ENCODE measurements at places on chromosomes 6 and 20.

GRCh38 chr20:63183422-63184146 is 32.3 kb downstream of the YTHDF1 start:
- no peak for DNase-seq

- no peak for DNase-seq
Measured at GRCh38 chr6:157586476-157587126, 205.6 kb downstream of the ZDHHC14 start.

GRCh38 chr6:39653612-39654011 is 71.6 kb downstream of the KIF6 start:
- no peak for DNase-seq

DNA sequence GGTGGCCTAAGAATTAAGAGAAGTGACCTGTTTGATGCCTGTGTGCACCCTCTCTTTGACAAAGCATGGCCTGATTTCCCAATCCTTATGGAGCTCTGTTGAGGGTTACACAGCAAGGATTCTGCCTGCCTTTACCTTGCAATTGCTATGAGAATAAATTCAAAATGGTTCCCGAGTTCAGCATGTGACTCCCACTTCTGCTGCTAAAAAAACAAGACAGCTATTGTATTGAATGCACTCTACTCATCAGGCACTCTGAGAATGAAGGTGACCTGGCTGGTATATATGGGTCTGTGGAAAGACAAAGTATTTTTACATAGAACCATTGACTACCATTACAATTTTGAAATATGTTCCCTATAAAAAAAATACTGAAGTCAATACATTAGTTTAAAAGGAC is 190.3 kb downstream of the ATXN1 start:
- DNase-seq: no peak

DNA sequence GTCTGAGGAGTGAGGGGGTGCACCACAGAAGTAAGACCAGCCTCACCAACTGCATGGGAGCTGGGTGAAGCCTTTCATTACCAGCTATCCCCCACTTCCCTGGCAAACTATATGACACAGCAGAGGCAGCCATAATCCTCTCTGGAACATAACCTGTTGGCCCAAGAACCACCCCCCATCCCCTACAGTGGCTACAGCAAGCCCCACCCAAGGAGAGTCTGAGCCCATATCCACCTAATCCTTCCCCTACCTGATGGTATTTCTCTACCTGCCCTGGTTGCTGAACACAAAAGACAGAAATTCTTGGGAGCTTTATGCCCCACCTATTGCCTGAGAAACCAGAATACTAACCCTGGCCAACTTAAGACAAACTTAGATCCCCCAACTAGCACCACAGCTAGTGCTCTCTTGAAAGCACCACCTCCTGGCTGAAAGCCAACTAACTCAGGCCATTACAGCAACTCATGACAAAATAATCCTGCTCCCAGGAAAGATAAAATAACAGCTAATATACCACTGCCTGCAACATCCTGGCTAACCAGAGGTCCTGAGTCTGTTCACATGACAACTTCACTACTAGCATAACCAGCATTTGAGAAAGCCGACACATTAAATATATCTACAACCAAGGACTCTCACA is 11.2 kb downstream of the RNGTT start:
- no peak for DNase-seq

DNA sequence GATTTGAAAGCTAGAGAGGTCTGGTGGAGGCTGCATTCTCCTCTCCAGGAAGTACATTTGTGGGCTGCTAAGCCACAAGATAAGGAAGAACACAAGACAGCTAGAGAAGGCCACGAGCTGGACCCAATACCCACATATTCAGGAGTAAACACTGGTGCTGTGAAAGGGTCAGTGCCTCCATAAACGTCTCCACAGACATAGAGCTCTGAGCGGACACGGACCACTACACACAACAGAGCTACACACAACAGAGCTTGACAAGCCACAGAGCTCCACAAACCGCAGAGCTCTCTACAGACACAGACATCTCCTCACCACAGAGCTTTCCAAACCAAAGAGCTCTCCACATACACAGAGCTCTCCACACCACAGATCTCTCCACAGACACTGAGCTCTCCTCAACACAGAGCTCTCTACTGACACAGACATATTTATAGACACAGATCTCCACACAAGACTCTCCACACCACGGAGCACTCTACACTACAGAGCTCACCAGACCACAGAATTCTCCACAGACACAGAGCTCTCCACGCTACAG is 51.9 kb downstream of the ERMARD start:
- DNase-seq: no peak

DNA sequence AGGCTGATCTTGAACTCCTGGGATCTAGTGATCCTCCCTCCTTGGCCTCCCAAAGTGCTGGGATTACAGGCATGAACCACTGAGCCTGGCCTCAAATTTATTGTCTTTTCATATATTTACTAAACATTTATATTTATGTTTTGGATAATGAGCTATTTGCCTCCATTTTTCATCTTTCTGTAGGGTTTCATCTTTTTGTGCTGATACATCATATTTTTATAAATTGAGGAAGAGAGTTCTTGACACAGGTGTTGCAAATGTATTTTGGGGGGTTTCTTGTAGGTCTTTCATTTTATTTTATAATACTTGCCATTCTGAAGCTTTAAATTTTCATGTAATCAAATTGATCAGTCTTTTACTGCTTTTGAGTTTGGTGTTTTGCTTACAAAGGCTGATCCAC is 72.4 kb downstream of the L3MBTL3 start:
- DNase-seq: no peak

- DNase-seq: no peak
Measured at GRCh38 chr6:123448306-123448884, 188.4 kb downstream of the TRDN start.

GRCh38 chr20:24840121-24840713 is 108.9 kb upstream of the CST7 start:
- no peak for DNase-seq

DNA sequence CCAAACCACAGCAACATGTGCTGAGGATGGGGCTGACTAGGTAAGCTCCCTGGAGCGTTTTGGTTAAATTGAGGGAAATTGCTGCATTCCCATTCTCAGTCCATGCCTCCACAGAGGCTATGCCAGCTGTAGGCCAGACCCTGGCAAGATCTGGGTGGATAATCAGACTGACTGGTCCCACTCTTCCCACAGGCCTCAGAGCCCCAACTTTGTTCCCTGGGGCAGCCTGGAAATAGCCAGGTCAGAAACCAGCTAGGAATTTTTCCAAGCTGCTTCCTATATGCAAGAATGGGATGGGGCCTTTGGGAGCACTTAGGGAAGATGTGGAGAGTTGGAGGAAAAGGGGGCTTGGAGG is 1.5 kb upstream of the VEGFA start:
- no peak for DNase-seq

- no peak for DNase-seq
Measured at GRCh38 chr6:151722342-151722741, 85.1 kb upstream of the ESR1 start.

GRCh38 chr6:27130668-27131428 is 116.7 kb upstream of the PRSS16 start:
- no peak for DNase-seq

DNA sequence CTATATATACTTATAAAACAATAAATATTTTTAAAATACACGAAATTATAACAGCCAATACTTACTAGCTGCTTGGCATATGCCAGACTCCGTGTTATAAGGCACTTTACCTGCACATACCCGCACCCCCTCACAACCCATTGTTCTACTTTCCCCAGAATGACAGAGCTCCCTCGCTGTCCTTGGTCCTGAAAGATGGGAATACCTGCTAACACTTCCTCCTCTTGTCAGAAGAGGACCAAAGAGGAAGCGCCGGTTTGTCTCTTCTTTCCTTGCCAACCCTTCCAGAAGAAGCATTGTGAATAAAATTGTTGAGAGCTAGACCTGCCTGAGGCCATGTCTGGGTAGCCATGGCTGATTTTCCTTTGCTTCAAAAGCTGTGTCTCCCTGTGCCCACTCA is 149.3 kb downstream of the PTPRT start:
- no peak for DNase-seq

DNA sequence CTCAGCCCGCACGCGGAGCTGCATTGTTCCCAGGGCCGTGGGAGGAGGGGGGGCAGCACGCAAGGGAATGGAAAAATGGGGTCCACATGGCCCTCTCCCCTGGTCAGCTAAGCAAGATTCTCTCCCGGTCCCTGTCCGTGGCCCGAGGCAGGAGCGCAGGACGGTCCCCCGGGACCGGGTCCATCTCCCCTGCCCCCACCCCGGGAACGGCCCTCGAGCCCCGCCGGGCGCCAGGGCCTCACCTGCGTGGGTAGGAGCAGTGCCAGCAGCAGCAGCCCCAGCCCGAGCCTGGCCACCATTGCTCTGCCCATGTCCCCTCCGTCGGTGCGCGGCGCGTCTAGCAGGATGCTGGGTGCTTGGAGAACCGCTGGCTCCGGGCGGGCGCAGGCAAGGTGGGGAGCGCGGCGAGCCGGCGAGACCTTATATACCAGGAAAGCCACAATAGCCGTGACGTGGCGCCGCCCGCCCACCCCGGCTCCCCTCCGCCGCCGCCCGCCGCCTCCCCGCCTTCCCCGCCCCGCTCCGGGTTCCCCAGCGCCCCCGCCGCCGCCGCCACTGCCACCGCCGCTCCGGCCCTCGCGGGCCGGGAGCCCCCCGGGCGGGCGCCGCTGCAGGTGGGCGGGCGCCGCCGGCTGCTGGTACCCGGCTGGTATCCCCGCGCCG is at the start of gene CD24:
TSS of gene CD24 (minus strand) at position 394 of the 663 bp plus-strand sequence. CDS start at position 311, 83 bp downstream.
- DNase-seq: no peak

- DNase-seq: no peak
Measured at GRCh38 chr6:165566088-165566828, 96.8 kb downstream of the PDE10A start.

- DNase-seq: no peak
Measured at GRCh38 chr6:123027408-123027807, 31.4 kb downstream of the CLVS2 start.

- no peak for DNase-seq
Measured at GRCh38 chr20:51650685-51651134, 108.2 kb upstream of the NFATC2 start.

- no peak for DNase-seq
Measured at GRCh38 chr6:27795697-27796494, 116.3 kb downstream of the OR2B2 start.

DNA sequence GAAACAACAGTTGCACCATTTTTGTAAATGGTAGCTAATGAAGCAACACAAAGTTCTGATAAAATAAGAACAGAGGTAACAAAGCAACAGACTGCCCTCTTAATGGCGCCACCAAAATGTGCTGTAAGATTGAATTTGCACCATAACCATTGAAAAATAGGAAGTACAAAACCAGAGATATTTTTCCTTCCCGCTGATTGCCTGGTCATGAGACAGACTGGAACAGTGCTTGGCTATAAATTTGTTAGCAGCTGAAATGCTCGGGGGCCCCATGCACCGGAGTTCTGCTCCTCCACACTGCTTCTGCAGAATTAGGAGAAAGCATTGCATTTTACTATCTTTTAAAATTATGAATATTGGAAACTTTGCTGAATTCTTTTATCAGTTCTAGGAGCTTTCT is 164.4 kb upstream of the QKI start:
- no peak for DNase-seq

DNA sequence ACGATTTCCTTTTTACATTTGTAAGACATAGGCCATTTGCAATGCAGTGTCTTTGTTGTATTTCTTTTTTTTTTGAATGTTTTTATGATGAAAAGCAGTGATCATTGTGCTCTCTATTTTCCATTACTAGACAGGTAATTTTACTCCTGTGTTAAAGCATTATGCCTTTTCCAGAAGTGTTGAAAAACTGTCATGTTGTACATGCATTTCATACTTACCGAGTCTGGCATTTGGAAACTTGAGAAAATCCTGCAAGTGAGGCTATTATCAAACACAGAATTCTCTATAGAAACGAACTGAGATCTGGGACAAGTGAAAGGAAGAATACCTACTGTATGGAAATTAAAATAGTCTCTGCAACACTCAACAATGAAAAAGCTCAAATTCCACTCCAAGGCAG is 78.6 kb upstream of the CNR1 start:
- no peak for DNase-seq

- DNase-seq: no peak
Measured at GRCh38 chr20:20375862-20376261, 8.0 kb downstream of the INSM1 start.

- peak; percentile 82 for DNase-seq
Measured at GRCh38 chr6:127879685-127880084, 21.2 kb downstream of the THEMIS start.

GRCh38 chr6:152423216-152424103 is 213.7 kb downstream of the SYNE1 start:
- no peak for DNase-seq

DNA sequence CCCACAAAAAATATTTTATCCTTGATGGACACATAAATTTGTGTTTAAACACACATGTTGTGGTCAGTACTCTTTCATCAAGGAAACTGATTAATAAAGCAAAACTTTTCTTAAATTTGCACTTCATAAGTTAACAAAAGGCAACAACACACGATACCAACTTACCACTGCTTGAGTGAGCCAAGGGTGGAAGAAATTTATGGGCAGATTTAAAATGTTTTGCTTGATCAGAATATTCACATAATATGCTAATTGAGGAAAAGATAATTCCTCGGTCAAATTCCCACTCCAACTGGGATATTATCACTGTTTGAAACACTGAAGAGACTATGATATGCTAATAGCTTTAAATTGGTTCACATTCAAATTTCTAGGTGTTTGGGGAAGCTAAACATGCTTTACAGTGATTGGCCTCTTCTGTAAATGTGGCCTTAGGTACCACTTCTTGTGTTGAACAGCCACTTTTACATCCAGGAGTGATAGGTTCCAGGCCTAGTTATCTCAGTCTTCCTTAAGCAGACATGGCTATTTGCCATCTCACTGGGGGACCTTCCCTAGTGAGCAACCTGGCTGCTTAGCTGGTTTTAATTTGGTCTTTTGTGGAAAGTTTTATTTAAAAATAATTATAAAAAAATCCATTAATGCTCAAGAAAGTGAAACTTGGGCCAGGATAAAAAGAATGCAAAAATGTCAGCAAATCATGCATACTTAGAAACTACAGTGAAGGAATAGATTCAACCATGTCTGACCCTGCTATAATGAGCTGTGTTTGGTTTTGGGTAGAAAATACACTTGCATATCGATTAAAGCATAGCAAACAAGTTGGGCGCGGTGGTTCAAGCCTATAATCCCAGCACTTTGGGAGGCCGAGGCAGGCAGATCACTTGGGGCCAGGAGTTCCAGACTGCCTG is 221.2 kb upstream of the MAP3K7 start:
- no peak for DNase-seq

- no peak for DNase-seq
Measured at GRCh38 chr20:21100578-21101452, 5.3 kb downstream of the LINC00237 start.
